ENCODE measurements at places on chromosomes 5 and 9.
A peak's percentile ranks its signal among the peaks of the same experiment; 100 is the strongest.

GRCh38 chr5:38414348-38414747, 142.1 kb downstream of the LIFR start:
- DNase-seq = peak; percentile 34

GRCh38 chr9:95508968-95509850, 7.6 kb downstream of the PTCH1 start:
- peak; percentile 85 for DNase-seq

DNA sequence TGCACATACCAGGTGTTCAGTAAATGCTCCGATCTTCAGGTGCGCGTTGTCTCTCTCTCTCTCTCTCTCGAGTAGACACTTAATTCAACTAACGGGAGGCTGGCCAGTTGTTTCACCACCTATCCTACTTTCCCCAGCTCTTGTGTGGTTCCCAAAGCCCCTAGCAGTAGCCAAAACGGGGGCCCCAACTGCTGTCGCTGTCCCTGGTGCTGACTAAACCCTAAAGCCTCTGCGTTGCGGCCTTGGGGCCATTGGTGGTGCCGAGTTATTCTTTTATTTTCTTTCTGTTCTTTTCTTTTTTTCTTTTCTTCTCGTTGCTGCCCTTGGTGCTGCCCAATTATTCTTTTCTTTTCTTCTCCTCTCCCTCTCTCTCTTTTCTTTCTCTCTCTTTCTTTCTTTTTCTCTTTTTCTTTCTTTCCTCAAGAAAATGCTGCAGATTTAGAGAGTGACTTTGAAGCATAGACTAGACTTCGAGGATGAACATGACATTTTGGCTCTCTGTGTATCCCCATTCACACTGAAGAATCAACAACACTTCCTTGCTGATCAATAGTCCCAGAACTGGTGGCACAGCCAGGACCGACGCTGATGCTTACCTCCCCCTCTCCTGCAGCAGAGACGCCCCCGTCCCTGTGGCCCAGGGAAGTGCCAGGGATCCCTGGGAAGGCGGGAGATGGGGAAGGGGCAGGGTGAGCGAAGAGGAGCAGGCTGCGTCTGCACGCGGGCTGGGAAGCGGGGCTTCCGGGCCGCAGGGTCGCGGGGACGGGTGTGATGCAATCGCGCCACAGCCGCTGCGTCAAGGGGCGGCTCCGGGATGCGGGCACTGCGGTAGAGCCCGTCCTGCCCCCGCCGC, at the start of gene FBLL1:
TSS of gene FBLL1 (plus strand) at position 785 of the 853 bp plus-strand sequence. CDS start 200 bp downstream, outside the sequence.
- DNase-seq = peak; percentile 43

DNA sequence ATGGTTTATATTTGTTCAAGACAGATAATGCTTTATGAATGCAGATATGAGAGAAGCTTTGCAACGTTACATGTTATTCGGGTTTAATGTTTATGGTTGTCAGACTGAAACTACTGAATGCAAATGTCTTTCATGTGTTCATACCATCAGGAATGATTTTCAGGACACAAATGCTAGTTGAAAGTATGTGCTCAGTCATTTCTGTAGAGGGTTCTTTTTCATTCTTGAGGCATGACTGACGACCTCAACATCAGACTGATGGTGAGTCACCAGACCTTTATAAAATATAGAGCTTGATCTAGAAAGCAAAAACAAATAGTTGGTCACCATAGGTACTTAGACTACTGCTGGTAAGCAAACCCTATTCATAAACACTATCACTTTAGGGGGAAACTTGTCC, 287.3 kb upstream of the NUDT12 start:
- no peak for DNase-seq

- DNase-seq = no peak
These were observed 3.2 kb upstream of the P4HA2 start for GRCh38 chr5:132230871-132231270.

DNA sequence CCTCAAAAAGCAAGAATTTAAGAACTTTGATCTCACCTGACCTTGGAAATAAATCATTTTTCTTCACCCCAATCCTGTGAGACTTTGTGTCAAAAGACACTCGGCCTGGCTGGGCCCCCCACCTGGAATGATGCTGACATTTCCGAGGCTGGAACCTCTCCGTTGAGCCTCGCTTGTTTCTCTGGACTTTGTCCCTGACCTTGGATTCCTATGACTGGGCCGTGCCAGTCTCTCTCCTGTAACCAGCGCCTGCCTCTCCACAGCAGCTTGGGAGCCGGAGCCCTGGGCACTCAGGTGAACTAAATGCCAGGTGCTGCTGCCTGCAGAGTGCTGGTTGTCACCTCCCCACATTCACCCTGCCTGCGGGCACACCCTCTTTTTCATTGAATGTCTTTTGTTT, 62.7 kb downstream of the RETREG1 start:
- DNase-seq = no peak
